ENCODE measurements at places on chromosomes 5 and 9.

- DNase-seq, result no peak
These were observed 553.1 kb downstream of the ZNF608 start for GRCh38 chr5:124193371-124193789.

DNA sequence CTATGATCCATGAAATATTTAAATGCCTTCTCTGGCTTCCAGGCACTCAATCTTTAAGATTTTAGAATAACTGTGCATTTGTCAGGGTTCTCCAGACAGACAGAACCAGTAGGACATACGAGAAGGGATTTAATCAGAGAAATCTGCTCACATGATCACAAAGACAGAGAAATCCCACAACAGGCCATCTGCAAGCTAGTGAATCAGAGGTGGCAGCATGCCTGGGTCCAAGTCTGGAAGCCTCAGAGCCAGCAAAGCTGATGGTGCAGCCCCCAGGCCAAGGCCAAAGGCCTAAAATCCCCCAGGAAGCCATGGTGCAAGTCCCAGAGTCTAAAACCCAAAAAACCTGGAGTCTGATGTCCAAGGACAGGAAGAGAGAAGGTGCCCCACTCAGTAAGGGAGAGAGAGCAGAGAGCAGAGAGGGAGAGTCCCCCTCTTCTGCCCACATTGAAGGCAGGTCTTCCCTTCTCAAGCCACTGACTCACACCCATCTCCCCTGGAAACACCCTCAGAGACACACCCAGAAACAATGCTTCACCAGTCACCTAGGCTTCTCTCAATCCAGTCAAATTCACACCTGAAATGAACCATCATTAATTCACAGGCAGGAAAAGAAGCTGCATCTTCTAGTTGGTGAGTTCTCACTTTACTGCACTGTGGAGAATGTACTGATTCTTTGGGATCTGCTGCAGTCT is 48.7 kb downstream of the CAMSAP1 start:
- DNase-seq, result no peak

- no peak for DNase-seq
These were observed 43.1 kb downstream of the NDST1 start for GRCh38 chr5:150551066-150551465.

DNA sequence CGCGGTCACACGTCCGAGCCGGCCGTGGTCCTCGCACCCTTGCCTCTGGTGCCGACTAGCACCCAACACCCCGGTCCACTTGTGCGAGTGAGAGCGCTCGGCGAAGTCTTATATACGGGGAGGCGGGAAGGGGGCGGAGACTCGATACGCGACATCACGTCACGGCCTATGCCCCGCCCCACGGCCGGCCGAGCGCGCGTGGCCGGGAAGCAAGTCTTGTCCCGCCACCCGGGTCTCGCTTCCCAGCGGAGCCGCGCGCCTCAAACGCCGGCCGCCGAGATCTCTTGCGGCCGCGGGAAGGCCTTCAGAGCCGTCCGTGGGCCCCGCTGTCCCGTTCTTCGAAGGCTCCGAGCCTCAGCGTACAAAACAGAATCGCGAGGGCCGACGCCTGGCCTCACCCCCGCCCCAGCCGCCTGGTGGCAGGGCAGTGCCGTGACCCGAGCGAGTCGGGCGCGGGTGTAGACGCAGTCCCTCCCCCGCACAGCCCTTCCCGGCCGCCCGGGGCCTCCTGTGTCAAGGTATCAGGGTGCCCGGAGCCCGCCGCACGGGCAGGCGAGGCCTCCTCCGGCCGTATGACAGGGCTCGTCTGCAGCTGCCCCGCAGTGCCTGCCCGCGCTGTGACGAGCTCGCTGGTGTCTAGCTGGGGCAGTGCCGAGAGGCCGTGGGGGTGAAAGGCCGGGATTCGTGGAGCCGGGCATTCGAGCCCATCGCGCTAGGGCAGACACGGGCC is at the start of gene PLK2:
Gene PLK2, minus strand, starts transcription at position 85 of the 730 bp plus-strand sequence. CDS start 127 bp downstream, outside the sequence.
- DNase-seq, result peak; percentile 83

GRCh38 chr5:83927140-83927733 is 206.6 kb upstream of the HAPLN1 start:
- DNase-seq, result no peak

DNA sequence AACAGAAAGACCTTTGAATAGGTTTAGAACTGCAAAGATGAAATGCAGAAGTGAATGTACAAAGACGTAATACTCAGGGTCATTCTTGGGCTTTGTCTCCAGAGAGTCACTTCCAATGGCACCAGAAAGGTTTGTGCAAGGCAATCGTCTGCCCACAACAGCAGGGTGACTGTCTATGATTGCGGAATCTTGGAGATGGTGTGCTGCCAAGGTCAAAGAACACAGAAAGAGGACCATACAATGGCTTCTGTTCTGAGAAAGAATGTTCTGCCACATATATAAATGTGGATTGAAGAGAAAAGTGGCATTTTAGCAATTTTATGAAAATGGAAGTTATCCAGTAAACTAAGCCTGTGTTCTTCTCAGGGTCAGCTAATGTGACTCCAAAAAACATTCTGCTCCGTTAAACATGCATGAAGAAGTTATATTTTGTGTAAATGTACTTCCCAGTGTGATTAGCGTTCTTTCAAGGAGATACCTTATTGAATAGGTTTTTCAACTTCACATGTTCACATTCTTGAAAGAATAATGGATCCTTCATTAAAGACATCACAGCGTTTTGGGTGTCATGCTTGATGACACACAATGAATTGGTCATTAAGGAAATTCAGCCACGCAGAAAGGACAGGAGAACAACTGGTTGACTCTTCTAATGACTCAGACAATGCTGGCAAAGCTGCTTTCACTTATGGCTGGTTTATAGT is 73.4 kb upstream of the CDH6 start:
- no peak for DNase-seq

All from activated T-helper 2 cell treated with anti-CD3 and anti-CD28 coated beads, Interferon-gamma antibody, Interleukin-2, Interleukin-4, amounts not matched to agents 10 μg/mL and 5 μg/mL and 100 μg/mL, durations not matched to agents 14 hours and 24 hours and 36 hours (primary cell).